ENCODE measurements at places on chromosomes 1 and 21.

GRCh38 chr1:9877962-9878361 is 32.1 kb downstream of the CTNNBIP1 start:
- no peak for DNase-seq

- DNase-seq = no peak
Measured at GRCh38 chr1:36166938-36167905, 11.3 kb downstream of the MAP7D1 start.

DNA sequence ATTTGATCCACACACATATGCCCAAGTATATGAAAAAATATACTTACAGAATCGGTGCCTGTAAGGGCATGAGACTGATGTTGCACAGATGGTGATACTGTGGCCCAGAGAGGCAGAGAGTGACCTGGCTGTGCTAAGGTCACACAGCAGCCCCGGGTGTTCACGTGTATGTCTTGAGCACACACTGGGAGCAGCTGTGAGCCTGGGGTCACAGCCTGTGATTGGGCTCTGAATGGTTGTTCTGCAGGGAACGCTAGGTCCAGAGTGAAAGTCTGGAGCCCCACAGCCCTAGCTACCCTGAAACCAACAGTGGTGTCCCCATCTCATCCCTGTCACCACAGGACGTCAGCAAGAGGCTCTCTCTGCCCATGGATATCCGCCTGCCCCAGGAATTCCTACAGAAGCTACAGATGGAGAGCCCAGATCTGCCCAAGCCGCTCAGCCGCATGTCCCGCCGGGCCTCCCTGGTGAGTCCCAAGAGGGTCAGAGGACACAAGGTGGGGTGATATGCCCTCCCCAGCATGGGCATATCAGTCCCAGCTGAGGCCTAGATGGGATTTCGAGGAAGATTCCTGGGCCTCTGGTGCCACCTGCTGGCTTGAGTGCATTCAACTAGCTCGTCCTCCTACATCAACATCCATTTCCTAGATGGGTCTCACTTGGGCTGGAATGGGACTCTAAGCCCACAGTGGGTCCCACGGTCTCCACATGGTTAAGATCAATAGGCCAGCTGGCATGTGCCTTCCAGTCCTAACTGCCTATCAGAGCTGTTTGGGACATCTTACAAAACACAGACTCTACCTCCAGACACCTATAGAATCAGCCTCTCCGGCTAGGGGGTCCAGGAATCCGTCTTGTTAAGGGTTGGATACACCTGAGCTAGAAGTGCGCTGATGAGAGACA is 19.7 kb downstream of the CDK18 start:
- DNase-seq = peak; percentile 44

- no peak for DNase-seq
Measured at GRCh38 chr1:154859786-154860155, 10.3 kb downstream of the KCNN3 start.

GRCh38 chr1:233257786-233258185 is 37.7 kb downstream of the PCNX2 start:
- DNase-seq = no peak
